ENCODE measurements at places on chromosomes 11 and 22. TPM values are rescaled to one million over a fixed set of nuclear protein-coding genes. Genes with fewer than 3 reads are reported as not detected.

Gene MUC6
- 76.0 TPM for total RNA-seq

Gene NXPE2
- total RNA-seq = not detected

Gene ROM1
- not detected for total RNA-seq

Gene RIMBP3C
- total RNA-seq = under 0.01 TPM

Gene MMP1
- not detected for total RNA-seq

GRCh38 chr11:28448186-28448585 lies 340.0 kb downstream of the METTL15 start:
- no peaks in the 10 kb centered on the region for H3K4me1 ChIP-seq
- H3K27me3 ChIP-seq = no peaks in the 10 kb centered on the region

DNA sequence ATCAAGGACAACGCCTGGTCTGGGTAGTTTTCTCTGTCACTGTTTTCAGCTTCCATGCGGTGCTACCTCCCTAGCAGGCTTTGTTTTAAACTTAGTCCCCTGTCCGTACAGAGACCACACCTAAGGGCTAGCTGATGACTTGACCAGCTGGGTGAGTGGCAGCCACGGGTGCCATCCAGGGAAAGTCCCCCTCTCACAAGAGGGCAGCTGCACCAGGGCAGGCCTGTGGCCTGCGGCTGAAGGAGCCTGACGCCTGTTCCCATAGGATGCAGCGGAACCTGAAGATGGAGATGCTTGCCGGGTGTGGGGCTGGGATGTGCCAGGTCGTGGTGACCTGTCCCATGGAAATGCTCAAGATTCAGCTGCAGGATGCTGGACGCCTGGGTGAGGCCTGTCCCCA lies 19.9 kb downstream of the SLC25A18 start:
- no peak overlapping the region for H3K27ac ChIP-seq
- H3K27me3 ChIP-seq = no peaks in the 10 kb centered on the region
- H3K4me3 ChIP-seq = no peak overlapping the region
- no peaks in the 10 kb centered on the region for H3K36me3 ChIP-seq

DNA sequence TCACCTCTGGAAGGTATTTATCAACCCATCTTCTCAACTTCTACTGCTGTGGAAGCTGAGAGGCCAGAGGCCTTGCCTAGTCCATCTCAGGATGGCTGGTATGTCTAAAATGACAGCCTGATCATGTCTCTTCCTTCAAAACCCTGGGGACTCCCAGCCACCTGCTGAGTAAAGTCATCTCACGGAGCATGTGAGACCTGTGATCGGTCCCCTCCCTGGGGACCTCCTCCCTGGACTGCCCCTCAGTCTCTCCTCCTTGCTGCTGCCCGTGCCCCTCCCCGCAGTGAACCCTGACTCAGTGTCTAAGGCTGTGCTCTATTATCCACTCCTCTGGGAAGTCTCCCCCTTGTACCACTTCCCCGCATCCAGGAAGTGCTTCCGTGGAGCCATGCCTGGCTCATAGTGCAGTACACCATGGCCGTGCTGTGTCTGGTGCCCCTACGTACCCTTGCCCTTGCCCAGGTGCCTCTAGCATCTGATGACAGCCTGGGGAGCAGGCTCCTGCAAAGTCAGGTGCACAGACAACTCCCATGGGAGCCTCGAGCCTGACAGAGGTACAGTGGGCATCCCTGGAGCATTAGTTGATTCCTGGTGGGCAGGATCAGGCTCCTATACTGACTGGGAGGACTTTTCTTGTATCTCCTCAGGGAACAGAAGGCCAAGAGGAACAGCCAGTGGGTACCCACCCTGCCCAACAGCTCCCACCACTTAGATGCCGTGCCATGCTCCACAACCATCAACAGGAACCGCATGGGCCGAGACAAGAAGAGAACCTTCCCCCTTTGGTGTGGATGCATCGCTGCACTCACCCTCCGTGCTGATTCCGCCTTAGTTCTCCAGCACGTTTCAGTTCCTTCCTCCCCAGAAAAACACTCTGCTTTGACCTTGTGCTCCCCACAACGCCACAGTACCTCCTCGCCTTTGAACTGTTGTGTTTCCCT lies 13.8 kb downstream of the SMARCB1 start:
- no peaks in the 10 kb centered on the region for H3K4me1 ChIP-seq
- H3K36me3 ChIP-seq = peaks cover 99% of the 10 kb centered on the region
- H3K27ac ChIP-seq = no peak overlapping the region
- no peaks in the 10 kb centered on the region for H3K27me3 ChIP-seq

DNA sequence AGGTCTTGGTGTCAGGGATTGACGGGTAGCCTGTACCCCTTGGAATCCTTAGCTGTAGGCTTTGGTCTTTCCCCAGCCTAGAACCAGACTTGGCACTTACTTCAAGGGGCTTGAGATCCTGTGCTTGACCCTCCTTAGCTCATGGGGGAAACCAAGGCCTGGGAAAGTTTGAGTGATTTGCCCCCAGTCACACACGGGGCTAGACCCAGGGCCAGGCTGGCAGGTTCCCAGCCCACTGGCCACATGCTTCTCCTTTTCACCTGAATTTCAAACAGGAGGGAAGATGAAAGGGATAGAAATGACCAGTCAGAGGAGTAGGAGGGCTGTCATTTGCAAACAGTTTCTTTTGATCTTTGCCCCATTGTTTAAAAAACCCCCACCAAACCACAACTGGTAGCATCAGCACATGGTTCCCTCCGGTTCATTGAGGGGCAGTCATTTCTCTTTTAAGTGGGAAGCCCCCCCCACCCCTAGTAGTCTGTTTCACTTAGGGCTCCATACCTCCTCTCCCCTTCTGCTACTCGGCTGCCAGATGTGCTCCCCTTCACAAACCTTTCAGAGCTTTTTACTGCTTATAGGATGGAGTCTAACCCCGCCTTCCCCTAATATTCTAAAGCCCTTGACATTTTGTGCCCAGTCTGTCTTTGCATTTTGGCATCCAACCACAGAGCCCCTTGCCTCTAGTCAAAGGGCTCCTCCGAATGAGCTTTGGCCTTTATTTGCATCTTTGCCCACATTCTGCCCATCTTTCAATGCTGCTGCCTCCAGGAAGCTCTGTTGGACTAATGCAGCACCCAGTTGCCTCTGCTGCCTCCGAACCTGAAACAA lies 37.6 kb downstream of the ZNRF3 start:
- no peak overlapping the region for H3K4me3 ChIP-seq
- H3K27me3 ChIP-seq = no peaks in the 10 kb centered on the region
- no peaks in the 10 kb centered on the region for H3K36me3 ChIP-seq
- H3K27ac ChIP-seq = no peak overlapping the region
- peaks cover 31% of the 10 kb centered on the region for H3K4me1 ChIP-seq

- peaks cover 5% of the 10 kb centered on the region for H3K4me1 ChIP-seq
- H3K36me3 ChIP-seq = no peaks in the 10 kb centered on the region
- H3K27ac ChIP-seq = no peak overlapping the region
- H3K4me3 ChIP-seq = no peak overlapping the region
These were observed 53.6 kb downstream of the TRMU start for GRCh38 chr22:46389081-46389480.

GRCh38 chr11:46330563-46331281 lies 16.5 kb upstream of the DGKZ start:
- H3K4me3 ChIP-seq = no peak overlapping the region
- peak; percentile 57 for DNase-seq
- no peaks in the 10 kb centered on the region for H3K36me3 ChIP-seq
- peaks cover 12% of the 10 kb centered on the region for H3K4me1 ChIP-seq

DNA sequence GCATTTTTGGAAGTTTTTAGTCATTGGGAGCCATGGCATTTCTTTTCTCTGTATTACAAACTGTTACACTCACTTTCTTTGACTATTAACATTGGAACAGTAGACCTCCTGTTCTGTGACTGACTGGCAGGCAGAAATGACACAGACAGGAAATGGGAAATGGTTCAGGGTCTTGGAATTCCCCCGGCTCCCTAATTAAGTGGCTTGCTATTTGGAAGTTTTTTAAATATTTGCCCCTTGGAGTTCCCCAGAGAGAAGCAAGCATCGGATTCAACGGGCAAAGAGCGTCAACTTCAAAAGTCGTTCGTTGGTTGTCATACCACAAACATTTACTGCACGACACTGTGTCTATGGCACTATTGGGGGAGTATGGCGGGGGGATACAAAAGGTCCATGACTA lies 1.1 kb upstream of the BIRC2 start:
- H3K4me3 ChIP-seq = peak overlapping the region; percentile 62
- H3K4me1 ChIP-seq = peaks cover 35% of the 10 kb centered on the region
- H3K27me3 ChIP-seq = no peaks in the 10 kb centered on the region
- DNase-seq = peak; percentile 60

DNA sequence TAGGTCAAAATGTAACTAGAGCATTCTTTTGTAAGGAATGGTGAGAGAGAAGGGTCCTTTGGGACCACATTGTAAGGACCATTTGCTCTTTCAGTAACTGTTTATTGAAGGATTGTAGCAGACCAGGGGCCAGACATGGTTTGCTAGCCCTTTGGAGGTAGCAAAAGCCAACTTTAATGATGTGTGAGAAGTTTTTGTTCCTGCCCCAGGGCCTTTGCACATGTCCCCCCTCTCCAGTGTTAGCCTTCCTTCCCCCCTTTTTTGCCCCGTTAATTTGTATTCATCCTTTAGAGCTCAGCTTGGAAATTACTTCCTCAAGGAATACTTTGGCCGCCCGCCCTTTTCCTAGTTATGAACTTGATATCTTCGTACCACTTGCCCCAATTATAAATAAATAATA lies 9.0 kb downstream of the LIMK2 start:
- no peak overlapping the region for H3K4me3 ChIP-seq
- no peak for DNase-seq
- H3K27ac ChIP-seq = peak overlapping the region; percentile 76
- peaks cover 14% of the 10 kb centered on the region for H3K36me3 ChIP-seq
- H3K4me1 ChIP-seq = peaks cover 40% of the 10 kb centered on the region

DNA sequence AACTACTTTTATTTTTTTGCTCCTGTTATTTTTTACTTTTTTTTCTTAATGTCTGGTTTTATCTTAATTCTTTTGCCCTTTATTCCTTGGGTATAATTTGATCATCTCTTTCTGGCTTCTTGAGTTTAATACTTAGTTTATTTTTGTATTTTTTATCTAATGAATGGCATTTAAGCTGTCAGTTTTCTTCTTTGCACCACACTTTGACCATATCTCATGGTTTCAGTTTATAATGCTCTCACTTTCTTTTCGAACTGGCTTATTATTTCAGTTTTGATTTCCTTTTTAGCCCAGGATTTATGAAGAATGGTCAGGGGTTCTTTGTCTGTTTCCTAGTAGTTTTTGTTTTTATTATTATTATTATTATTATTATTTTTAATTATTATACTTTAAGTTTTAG lies 48.3 kb downstream of the QSER1 start:
- no peak overlapping the region for H3K4me3 ChIP-seq
- H3K27ac ChIP-seq = no peak overlapping the region
- no peak for DNase-seq
- H3K27me3 ChIP-seq = no peaks in the 10 kb centered on the region

DNA sequence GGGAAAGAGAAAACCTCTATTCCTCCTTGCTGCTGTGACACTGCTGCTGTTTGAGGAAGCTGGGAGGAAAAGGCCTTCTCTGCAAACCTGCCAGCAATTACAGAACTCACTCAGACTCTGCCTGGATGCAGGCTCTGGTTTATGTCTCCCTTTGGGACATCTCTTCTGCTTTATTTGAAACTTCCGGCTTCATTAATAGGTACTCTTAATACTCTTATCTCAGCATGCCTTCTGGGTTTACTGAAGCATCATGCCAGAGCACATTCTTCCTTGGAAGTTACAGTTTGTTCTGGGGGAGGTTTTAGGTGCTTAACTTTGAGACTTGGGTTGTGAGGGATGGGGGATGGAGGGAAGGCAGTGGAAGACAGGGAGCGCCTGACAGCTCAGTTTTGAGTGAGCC lies 79.9 kb downstream of the NAV2 start:
- peaks cover 19% of the 10 kb centered on the region for H3K4me1 ChIP-seq
- no peak overlapping the region for H3K27ac ChIP-seq
- H3K27me3 ChIP-seq = no peaks in the 10 kb centered on the region
- H3K36me3 ChIP-seq = no peaks in the 10 kb centered on the region

DNA sequence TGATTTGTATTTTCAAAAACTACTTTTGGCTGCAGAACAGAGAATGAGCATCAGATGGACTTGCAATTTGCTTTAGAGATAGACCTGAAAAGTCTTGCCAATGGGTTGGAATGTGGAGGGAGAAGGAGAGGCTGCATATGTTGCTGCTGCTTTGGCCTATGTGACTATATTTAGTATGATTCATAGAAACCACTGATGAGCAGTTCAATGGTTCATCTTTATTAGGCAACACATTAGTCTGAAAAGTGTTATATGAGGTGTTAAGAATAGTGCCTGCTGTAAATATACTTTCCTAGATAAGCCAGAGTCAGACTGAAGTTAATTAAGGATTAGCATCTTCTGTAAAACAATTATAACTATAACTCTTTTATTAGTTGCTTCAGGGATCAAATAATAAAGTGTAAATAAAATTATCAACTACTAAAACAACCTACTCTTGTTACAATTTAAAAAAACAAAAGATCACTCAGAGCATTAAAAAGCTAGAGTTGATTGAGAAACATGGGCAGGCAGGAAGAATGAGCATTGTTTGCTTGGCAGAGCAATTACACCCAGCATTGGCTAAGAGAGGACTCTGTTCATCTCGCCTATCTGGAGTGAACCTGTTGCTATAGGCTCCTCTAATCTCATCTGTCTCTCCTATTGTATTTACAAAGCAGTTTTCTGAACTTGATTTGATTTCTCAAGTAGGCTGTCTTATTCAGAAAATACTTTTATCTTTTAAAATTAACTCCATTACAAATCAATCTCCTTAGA lies 36.3 kb downstream of the HORMAD2 start:
- H3K4me3 ChIP-seq = no peak overlapping the region
- H3K36me3 ChIP-seq = no peaks in the 10 kb centered on the region
- H3K4me1 ChIP-seq = no peaks in the 10 kb centered on the region

DNA sequence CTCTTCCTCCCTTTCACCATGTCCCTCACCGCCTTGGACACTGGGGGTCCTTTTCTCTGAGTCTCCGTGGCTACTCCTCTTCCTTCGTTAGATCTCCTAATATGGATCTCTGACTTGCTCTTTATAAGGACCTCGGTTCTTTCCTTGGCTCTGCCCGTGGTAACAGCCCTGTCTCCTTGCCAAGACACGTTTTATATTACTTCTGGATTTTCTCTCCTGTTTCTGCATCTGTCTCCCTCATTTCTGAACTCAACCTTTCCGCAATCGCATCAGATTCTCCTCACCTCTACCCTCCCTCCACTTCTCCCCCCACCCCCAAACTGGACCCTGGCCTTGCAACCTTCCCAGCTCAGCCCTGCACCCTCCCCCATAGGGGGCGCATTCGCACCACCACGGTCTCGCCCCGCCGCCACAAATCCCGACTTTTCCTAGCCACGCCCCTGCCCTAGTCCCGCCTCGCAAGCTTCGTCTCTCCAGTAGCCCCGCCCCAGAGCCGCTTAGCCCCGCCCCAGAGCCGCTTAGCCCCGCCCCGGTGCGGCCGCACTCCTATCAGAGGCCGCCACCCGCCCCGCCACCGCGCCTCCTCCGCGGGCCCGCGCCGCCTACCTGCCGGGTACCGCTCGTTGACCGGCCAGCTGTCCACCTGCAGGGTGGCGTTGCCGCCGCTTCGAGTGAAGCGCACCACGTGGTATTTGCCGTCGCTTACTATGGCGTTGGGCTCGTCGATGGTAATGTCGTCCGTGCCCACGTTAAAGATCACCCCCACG lies 39.0 kb downstream of the SLC22A12 start:
- H3K27ac ChIP-seq = no peak overlapping the region
- no peaks in the 10 kb centered on the region for H3K4me1 ChIP-seq
- H3K4me3 ChIP-seq = peak overlapping the region; percentile 8
- H3K27me3 ChIP-seq = no peaks in the 10 kb centered on the region
- H3K36me3 ChIP-seq = no peaks in the 10 kb centered on the region
